Activated CD8-positive, alpha-beta memory T cell treated with anti-CD3 and anti-CD28 coated beads, Interleukin-2, amount 10 ng/mL, durations not matched to agents 7 days and 5 days (primary cell): ENCODE measurements at places on chromosomes 2 and 18.
A peak's percentile ranks its signal among the peaks of the same experiment; 100 is the strongest.

GRCh38 chr2:174635776-174636404 is 38.3 kb upstream of the WIPF1 start:
- DNase-seq = no peak

DNA sequence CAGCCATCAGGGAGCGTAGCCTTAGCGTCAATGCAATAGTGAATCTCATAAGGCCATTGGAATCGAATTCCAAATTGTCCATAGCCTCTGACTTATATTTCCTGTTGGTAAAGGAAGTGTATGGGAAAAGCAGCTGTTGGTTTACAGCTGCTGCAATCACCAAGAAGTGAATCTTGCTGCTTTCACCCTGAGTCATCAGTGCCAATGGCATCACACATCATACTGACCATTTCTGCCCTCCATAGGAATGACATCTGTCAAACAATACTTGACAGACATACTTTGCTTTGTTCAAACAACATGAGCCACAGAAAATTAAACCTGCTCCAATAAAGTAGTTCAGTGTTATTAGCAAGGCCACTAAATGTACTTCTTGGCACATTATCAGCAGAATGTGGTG is 111.2 kb upstream of the KLHL29 start:
- DNase-seq = no peak

- no peak for DNase-seq
Measured at GRCh38 chr2:88554189-88554588, 73.1 kb downstream of the EIF2AK3 start.

DNA sequence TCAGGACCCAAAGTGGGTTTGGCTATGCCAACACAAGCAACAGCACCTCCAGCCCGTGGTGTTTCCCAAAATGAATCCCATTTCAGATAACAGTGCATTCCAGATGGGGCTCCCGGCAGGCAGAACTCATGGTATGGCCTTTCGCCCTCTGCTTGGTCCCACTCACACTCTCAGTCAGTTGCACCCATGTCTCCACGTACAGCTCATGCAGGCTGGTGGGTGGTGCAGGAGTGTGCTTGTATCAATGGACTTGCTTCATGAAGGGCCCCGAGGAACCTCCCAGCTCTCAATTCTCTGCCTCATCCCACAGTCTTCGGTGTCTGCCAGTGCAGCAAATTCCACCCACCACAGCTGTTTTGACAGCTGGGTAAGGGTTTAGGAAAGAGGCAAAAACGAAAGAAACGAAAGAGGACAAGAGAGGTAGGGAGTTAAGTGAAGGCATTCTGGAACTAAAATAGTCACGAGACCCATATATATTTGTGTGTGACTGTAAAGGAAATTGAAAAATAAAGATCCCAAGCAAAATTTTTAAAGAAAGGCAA is 278.1 kb downstream of the DCDC2C start:
- no peak for DNase-seq

DNA sequence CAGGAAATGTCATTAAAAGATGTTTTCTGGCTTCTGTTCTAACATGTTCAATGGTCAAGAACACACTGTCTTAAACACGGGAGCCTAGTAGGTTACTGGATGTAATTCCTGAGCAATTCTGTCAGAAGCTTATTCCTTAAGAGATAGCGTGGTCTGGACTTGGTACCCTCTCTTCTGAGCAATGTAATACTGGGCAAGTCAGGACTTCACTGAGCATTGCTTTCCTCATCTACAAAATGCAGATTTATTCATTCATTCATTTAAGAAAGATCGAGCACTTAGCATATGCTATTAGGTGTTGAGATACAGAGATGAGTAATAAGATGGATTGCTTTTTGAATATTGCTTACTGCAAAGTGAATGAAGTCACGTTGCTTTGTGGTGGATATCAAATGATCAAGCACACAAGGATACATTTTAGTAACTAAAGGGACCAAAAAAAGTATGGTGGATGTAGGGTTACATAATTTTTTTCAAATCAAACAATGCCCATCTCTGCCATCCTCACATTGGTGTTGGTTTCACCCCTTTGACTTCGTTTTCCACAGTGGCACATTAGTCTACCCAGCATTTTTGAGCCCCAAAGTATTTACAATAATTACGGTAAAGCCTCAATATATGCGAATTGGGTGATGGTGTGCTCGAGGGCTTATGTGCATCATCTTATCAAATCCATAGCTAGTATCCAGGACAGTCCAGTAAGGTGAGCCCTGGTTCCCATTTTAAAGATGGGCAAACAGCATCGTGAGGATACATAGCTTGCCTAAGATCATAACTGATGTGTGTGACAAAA is 65.3 kb downstream of the ZC3H6 start:
- DNase-seq = no peak

DNA sequence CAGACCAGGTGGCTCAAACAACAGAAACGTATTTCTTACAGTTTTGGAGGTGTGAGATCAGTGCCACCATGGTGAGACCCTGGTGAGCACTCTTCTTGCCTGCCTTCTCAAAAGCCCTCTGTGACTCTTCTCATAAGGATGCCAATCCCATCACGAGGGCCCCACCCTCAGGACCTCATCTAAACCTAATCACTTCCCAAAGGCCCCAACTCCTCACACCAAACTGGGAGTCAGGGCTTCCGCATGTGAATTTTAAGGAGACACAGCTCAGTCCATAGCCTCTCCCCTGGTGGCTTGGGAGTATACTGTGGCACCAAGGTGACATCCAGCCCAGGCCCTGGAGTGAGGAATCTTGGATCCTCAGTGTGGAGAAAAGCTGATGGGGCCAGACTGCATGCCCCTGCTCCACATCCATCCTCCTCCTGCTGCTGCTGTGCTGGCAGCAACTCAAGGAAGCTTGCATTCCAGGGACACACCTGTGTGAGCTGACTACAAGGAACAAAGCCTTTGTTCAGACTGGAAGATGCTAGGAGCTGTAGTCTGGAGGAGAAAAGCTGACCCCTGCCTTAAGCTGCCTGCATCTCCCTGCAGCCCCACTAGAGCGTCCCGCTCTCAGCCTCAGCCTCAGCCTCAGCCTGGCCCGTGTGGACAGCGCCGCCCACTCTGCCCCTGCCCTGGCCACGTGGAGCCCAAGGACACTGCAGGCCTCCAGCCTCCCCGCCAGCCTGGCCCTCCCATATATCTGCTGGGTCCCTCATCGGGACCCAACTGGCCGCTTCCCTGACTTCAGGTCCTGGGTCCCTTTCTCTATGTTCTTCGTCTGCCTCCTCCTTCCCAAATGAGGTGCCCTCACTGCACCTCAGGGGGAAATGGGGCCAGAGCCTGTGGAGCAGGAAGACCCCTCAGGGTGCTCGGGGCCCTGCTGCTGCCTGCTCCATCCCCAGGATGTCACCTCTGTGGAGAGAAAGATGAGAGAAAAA is 87.8 kb upstream of the RAB6C start:
- DNase-seq = no peak

DNA sequence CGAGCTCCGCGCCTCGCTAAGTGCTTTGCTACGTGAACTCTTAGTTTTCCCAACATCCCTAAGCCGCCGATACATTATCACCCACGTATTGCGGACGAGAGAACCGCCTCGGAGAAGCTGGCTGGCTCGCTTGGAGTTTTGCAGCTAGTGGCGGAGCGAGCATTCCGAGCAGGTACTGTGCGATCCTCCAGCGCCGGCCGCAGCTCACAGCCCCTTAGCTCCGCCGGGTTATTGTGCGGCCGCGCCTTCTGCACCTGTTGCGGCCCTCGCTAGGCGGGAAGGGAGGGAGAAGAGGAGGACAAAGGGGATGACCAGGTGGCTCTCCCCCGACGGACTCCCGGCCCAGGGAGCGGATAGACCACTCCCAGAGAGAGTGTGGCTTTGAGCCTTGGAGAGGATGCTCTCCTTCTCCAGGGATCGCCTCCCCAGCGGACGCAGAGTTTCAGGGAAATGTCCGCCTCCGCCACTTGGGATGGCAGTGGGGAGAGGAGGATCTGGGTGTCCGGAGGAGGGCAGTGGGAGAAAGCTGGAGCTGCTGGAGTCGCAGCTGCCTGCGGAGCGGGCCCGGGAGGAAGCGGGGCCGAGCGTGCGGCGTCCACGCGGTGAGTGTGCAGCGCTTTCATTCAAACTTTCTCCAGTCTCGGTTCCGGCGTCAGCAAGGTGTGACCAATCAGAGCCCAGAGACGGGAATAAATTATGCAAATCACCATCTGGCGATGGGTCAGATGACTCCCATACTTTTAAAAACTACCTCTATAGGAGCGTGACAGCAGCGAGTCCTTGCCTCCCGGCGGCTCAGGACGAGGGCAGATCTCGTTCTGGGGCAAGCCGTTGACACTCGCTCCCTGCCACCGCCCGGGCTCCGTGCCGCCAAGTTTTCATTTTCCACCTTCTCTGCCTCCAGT is at the start of gene LIPG:
TSS of gene LIPG (plus strand) at position 769 of the 905 bp plus-strand sequence. CDS start 252 bp downstream, outside the sequence.
- DNase-seq = peak; percentile 63

GRCh38 chr2:79801082-79801481 is 288.2 kb downstream of the CTNNA2 start:
- no peak for DNase-seq
